Spleen (tissue), 13 donors: ENCODE measurements at places on chromosomes 5 and 9. TPM values are rescaled to one million over a fixed set of nuclear protein-coding genes. Genes with fewer than 3 reads are reported as not detected.

Gene SMC5
- 39.9 TPM for total RNA-seq

Gene PRRC2B
- 192 TPM for total RNA-seq

Gene WNK2
- 16.2 TPM for total RNA-seq

Gene UNC13B
- total RNA-seq, result 12.2 TPM

- no peak for DNase-seq
Measured at GRCh38 chr5:5678909-5679308, 256.4 kb downstream of the ICE1 start.

- DNase-seq, result no peak
Measured at GRCh38 chr5:89601880-89602279, 718.9 kb upstream of the MEF2C start.

GRCh38 chr9:19397845-19398244, 11.0 kb upstream of the ACER2 start:
- no peak for DNase-seq

DNA sequence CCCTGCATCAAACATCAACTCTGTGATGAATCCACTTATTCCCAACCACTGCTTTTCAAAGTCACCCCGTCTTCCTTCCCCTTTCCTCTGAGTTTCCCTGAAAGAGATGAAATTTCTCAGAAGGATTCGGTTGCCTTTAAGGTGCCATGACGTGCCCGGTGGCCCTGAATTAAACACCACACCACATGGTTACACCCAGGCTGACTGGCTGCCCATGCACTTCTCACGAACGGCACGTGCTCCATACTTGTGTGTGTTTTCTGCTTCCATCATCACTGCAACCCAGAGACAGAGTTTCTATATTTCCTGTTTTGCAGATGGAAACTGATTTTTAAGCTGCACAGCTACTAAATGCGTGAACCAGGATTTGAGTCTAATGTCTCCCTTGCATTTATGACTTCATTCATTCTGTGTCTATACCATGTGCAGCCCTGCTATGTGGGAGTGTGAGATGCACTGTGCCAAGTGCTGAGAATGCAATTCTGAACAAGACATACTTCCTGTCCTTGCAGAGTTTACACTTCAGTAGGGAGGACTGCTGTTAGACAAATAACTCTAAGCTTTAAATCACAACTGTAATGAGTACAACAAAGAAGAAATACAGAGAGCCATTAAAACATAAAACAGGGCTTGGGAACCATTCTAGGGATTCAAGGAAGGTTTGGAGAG, 162.9 kb downstream of the NXNL2 start:
- no peak for DNase-seq

DNA sequence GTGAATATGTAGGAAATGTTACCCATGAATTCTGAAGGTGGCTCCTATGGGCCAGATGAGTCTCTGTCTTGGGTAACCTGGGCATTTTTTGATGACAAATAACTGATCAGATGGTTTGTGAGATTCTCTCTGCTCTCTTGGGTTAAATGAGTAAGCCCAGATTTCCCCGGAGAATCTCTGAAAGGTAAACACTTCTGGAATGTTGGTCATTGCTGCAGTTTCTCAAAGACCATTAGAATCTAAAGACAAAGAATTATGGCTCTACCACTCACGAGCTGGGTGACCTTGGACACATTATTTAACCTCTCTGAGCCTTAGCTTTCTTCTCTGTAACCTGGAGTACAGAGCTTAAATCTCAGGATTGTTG, 191.2 kb downstream of the DAB2IP start:
- DNase-seq, result no peak

- no peak for DNase-seq
Measured at GRCh38 chr5:36730537-36731216, 124.3 kb downstream of the SLC1A3 start.

DNA sequence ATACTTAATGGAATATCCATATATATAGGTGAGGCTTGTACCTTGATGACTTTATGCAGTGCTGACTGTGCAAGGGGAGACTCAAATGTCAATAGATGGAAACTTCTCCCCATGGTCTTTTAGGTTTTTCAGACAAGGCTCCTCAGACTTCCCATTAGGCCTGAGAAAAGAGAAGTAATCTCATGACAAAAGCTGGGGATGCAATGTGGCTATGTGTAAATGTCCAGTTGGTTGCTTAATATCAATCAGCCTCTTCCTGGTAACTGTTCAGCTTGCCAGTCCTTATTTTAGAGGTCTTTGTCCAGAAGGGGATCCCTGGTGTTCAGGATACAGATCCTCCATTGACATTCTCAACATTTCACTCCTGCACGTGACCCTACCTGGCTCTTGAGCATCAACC, 621.1 kb upstream of the CDH18 start:
- no peak for DNase-seq
